A549 treated with CORT108297 at 1 μM for 4 hours (cell line): ENCODE measurements at places on chromosomes 5 and 9. TPM values are rescaled to one million over a fixed set of nuclear protein-coding genes. Genes with fewer than 3 reads are reported as not detected.

The HOMER1 gene
- 4.4 to 7.0 TPM (median 4.9 TPM) in 5 replicates for total RNA-seq

The DMRTA1 gene
- total RNA-seq = 0.73 to 1.1 TPM (median 0.93 TPM) in 5 replicates

The SWI5 gene
- total RNA-seq = 41.5 to 51.4 TPM (median 46.9 TPM) in 5 replicates

The SETD9 gene
- total RNA-seq = 4.8 to 6.6 TPM (median 4.9 TPM) in 5 replicates

The SPINK5 gene
- total RNA-seq = not detected in 5 replicates

The SLCO4C1 gene
- total RNA-seq = 0.02 TPM in 1 of 5 replicates, not detected in the others

The KIF27 gene
- 1.0 to 1.3 TPM (median 1.2 TPM) in 5 replicates for total RNA-seq

The LCN12 gene
- total RNA-seq = 0.48 to 1.5 TPM (median 1.5 TPM) in 5 replicates

The IFNA21 gene
- total RNA-seq = not detected in 5 replicates

The SMARCA2 gene
- 19.4 to 34.5 TPM (median 25.2 TPM) in 5 replicates for total RNA-seq

The BHMT gene
- total RNA-seq = 0.21 TPM in 1 of 5 replicates, not detected in the others

The PCDH1 gene
- total RNA-seq = 1.7 to 3.3 TPM (median 2.4 TPM) in 5 replicates

The KCNIP1 gene
- not detected in 5 replicates for total RNA-seq

The CDH6 gene
- 0.07 to 0.25 TPM (median 0.15 TPM) in 5 replicates for total RNA-seq

The LPAR1 gene
- 15.1 to 19.5 TPM (median 17.4 TPM) in 5 replicates for total RNA-seq

The IL17B gene
- 0.18 TPM in 1 of 5 replicates, not detected in the others for total RNA-seq

The EPB41L4B gene
- 10.4 to 11.6 TPM (median 10.9 TPM) in 5 replicates for total RNA-seq

The TAF11L5 gene
- not detected in 5 replicates for total RNA-seq

The BRD9 gene
- total RNA-seq = 35.2 to 41.9 TPM (median 41.3 TPM) in 5 replicates

The FOXD4L3 gene
- total RNA-seq = 0.06 to 0.18 TPM (median 0.06 TPM) in 3 of 5 replicates, not detected in the others

The ANGPTL2 gene
- 0.04 TPM in 1 of 5 replicates, not detected in the others for total RNA-seq

The ISL1 gene
- 0.05 to 0.07 TPM in 2 of 5 replicates, not detected in the others for total RNA-seq

The FOXD4 gene
- 0.25 to 0.82 TPM (median 0.44 TPM) in 5 replicates for total RNA-seq

The OLFM1 gene
- total RNA-seq = 9.5 to 11.5 TPM (median 10.4 TPM) in 5 replicates

The ANKRD34B gene
- total RNA-seq = 0.04 to 0.18 TPM (median 0.07 TPM) in 5 replicates

The TMEFF1 gene
- total RNA-seq = 0.68 to 1.8 TPM (median 1.2 TPM) in 5 replicates
